ENCODE measurements at places on chromosomes 5 and 9.

DNA sequence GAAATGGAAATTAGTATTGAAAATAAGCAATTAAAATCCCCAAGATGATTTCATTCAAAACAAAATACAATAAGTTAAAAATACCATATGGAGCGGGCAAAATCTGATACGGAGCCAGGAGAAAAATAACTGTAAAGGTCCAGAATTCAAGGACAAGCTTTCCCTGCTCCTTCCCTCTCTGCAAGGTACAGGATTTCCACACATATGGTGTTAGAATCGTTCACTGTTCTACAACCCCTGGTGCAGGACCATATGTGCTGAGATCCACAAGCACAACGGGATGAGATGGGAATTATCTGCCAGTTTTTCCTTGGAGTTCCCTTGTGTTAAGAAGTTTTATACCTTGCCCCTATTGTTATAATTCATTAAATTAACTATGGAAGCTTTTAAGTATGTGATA, 94.7 kb upstream of the DMAC1 start:
- DNase-seq, result no peak

DNA sequence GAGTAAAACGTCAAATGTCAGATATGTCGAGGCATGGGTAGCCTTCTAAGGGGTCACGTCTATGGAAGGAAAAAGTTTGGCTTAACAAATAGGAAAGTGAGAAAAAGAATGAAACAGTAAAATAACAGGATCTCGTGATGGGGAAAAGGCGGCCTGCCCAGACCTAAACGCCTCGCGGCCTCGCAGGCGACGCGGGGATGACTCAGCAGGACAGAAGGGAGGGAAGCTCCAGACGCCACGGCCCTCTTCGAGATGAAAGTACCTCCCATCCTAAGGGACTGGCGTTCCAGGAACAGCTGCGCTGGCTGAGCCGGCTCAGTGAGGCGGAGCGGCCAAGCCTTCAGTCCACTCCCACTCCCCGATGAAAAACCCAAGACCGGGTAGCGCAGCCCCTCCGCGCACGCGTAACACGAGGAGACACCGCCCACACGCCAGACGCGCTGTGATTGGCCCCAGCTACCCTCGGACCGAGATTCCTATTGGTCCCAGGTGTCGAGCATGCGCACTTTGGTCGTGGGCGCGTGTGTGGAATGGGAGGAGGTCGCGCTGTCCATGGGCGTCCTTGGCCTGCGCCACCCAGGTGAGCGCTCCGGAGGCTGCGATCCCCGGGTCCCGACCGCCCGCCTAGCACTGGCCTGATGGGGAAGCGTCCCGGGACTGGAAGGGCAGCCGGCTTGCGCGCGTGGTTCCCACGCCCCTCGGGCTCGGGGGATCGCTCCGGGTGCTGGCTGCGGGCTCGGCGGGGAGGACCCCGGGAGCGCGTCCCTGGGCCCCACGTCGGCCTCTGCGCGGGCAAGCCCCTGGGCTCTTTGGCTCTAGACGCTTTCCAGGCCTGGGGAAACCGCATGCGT, 588.5 kb downstream of the MTRR start:
- peak; percentile 38 for DNase-seq

GRCh38 chr9:112072721-112073638, 102.1 kb downstream of the SUSD1 start:
- no peak for DNase-seq

- DNase-seq, result peak; percentile 10
These were observed 536 bp downstream of the FEM1C start for GRCh38 chr5:115544043-115544435.

- no peak for DNase-seq
These were observed 364.4 kb downstream of the CSNK1G3 start for GRCh38 chr5:123876276-123876790.

GRCh38 chr5:88688156-88688983, 194.6 kb downstream of the MEF2C start:
- no peak for DNase-seq

Data from stimulated activated CD8-positive, alpha-beta memory T cell treated with anti-CD3 and anti-CD28 coated beads, Interleukin-4, amount 100 ng/mL, for 1 hour (primary cell).